ENCODE measurements at places on chromosomes 3 and 15.

- DNase-seq: no peak
These were observed 5.9 kb upstream of the ADGRG7 start for GRCh38 chr3:100603469-100603868.

GRCh38 chr15:89098281-89098680, 10.0 kb downstream of the ABHD2 start:
- no peak for DNase-seq

GRCh38 chr3:190486533-190486864, 27.4 kb upstream of the IL1RAP start:
- no peak for DNase-seq

GRCh38 chr3:69091389-69092029, 6.8 kb downstream of the ARL6IP5 start:
- DNase-seq: no peak

DNA sequence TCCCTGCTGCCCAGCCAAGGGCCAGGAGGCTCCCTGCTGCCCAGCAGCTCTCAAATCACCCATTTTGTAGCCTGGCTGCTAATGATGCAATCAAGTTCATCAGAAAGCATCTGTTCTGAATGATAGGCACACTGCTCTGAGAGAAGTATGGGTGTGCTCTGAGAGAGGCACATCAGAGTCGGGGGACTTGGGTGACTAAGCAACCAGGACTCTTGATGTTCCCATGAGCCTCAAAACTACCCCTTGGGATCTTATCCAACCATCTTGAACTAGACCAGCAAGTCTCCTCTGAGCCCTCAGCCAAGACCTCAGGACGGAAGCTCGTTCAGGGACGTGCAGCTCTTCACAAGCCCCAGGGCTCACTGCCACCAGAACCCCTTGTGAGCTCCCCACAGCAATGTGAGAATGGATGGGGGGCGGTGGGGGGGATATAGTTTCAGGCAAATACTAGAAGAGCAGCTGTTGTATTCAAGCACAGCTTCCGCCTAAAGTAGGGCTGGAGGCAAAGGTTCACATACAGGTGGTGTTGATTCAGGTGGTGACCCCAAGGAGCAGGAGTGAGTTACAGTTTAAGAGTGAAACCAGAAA, 52.2 kb upstream of the HES1 start:
- no peak for DNase-seq

Measured in keratinocyte (primary cell).